ENCODE measurements at places on chromosomes 7 and 10.

DNA sequence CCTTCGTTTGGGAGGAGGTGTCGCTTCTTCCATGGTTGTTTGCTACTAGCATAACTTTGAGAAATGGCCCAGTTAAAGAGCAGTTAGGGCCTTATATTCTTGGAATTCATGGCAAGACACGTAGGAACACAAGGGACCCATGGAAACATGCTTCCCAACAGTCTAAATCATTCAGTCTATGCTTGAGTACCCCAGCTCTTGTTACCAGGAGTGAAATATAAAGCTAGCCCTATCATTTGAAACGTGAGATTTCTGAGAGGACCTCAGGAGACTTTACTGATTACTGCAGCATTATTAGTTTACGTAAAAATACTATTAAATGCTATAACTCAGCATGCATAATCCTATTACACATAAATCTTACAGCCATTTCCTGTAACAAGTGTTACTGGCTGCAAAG, 328.6 kb upstream of the CDC14C start:
- no peak for DNase-seq

GRCh38 chr10:10819206-10819856, 198.3 kb upstream of the CELF2 start:
- no peak for DNase-seq

GRCh38 chr10:9910446-9910845, 1107.2 kb upstream of the CELF2 start:
- no peak for DNase-seq

DNA sequence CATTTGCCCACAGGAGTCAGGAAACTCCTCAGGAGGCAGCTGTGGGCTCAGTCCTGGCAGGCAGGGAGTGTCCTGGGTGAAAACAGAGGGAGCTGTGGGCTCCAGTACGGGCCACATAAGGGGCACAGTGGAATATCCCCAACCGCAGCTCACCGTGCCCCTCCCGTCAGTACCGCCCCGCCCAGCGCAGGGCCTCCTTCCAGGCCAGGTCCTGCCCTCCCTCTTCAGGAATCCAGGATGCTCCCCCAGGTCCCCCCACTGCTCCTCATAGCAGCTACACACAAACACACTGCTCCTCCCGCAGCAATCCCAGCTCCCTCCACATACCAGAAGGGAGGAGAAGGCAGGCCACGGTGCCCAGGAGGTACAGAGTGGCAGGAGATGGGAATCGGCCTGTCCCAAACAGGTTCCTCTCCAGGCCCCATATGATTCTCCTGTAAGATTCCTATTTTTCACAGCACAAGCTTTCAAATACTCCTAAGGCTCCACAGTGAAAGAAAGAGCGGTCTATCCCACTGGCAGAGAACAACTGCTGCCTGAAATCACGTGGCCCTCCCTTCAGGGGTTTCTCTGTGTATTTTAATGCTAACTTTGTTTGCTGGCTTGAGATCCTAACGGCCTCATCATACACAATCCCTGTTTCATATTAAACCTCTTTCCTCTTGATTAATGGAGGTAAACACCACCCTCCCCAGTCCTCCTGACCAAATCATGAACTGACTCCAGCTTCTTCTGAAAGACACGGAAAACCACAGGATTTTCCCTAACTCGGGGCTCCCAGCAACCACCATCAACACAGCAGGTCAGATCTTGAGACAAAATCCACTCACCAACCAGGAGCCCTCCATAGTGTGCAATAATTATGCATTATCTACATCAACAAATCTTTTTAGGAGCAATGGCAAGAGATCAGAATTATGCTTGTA, 178.7 kb downstream of the TNS3 start:
- DNase-seq, result no peak

DNA sequence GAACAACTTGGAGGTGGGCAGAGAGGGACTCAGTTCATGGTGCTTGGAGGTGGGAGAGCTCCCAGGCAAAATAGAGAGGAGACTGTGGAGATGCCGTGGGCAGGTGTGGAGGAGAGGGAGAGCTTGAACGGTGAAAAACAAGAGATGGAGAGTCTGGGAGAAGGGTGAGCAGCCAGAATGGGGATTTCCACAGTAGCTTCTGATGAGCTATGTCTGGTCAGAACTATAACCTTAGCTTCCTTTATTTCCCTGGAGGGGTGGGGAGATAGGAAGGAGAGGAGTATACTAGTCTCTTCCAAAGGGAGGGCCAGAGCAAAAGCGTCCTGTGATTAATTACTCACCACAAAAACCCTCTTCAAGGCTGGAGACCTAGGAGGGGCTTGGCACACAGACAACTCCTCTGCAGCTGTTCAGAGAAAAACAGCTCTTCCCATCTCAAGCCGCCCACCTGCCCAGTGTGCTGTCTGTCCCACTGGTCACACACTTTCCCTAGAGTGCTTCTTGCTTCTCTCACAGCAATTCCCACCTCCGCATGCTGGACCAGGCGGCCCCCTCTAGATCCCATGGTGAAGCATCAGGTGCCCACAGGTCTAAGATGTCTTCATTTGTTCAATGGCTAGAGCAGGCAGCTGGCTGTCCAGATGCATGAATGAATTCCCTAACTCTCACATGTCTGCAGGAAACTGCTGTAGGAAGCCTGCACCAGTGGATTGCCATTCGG, 41.9 kb downstream of the TAS2R41 start:
- no peak for DNase-seq

DNA sequence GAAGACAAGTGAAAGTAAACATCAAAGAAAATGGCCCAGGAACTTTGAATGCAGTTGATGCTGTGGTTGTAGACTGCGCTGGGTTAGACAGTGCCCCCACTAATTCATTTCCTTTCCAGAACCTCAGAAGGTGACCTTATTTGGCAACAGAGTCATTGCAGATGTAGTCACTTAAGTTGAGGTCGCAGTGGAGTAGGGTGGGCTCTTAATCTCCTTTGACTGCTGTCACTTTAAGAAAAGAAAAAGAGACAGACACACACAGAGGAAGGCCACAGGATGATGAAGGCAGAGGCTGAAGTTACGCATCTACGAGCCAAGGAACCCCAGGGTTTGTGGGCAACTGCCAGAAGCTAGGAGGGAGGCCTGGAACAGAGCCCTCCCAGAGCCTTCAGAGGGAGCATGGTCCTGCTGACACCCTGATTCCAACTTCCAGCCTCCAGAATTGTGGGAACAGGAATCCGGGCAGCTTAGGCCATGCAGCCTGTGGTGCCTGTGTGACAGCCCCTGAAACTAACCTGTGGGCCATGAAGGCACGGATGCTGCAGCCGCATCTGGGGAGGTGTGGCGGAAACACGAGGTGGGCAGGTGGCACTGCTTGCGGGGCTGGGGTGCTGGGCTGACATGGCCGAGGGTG, 107.6 kb downstream of the PRKAG2 start:
- DNase-seq, result no peak

DNA sequence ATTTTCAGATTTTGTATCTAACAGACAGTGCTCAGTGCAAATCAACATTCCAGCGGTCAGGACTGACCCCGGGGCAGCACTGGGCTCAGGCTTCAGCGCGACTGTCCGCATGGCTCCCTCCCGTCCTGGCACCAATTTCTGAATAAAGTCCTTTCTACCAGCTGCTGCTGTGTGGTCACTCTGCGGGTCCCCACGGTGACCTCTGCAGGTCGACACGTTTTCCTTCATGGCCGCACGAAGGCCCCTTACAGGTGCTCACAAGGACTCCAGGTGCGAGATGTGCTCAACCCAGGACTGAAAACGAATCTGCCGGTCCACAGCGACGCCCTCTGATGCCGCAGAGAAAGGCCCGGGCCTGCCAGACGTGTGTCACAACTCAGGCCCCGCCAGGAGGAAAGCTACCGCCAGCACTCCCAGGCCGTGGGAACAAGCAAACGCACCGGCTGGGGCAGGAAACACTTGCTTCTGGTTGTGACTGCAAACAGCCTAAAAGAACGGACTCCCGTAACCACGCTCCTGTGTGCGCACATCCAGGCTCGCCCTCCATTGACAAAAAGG, 3.7 kb upstream of the UTF1 start:
- DNase-seq, result no peak

GRCh38 chr7:37265006-37265405, 183.7 kb downstream of the ELMO1 start:
- DNase-seq, result no peak

DNA sequence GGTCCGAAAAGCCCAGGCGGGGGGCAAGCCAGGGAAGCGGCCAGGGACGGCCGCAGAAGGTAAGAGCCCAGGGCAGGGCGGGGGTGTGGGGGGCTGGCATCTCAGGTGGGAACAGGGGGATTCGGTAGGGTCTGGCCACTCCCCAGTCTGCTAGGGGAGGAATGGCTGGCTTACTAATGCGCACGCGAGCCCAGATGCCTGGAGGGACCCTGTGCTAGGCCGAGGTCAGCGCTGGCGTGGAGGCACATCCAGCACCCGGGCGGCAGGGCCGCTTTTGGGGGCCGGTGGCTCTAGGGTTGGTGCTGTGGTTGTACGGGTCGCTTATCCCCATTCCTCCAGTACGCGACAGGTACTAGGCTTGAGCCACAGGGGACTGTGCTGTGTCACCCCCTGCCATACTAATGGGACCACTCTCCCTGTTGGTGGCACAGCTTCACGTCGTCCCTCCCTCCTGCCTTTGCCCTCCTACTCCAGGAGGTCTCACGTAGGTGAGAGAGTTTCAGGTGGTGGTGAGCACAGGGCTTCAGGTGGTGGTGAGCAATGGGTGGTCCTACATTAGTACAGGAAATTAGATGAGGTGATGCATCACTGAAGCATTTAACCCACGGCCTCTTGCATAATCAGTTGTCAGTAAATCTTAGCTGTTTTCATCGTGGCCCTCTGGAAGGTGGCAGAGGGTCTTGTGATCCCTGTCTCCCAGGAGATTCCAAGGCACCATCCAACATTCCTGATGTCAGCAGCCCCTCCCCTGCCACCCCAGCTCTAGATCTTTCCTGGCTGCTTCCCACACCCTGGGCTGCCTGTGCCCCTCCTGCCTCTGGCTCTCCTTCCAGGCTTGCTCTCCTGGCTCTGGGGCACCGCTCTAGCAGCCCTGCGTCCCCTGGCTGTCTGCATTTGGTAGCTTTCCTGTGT, 971 bp downstream of the AEBP1 start:
- DNase-seq, result no peak

- no peak for DNase-seq
Measured at GRCh38 chr10:132806561-132807003, 20.6 kb upstream of the NKX6-2 start.

DNA sequence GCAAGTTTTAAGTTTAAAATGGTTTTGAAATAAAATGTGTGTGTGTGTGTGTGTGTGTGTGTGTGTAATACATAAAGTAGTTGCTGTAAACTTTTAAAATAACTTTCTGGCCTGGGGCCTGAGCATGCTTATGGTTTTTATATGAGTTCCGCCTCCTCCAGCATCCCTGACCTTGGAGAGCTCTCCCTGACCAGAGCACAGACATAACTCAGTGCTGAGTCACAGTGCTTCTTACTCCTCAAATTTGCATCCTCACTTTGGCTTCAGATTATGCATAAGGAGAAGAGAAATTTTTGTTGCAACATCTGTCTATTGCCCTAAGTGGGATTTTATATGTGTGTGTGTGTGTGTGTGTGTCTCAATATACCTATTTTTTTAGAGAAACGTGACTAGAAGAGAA, 200.8 kb downstream of the ELMO1 start:
- DNase-seq, result no peak

DNA sequence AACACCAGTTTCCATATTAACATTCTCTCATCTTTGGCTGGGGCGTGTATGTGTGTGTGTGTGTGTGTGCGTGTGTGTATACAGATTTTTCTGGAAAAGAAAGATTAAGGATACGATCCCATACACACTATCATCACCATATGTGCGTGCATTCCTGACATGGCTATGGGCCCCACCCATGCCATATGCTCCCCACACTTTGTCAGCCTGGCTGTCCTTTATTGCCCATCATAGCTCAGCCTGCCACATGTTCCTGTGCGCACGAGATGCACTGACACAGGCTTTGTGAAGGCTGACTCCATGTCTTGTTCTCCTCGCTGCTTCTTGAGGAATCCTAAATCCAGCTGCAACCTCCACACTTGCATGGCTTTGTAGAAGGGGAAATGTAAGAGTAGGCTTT, 984.1 kb downstream of the LRMDA start:
- DNase-seq, result no peak

DNA sequence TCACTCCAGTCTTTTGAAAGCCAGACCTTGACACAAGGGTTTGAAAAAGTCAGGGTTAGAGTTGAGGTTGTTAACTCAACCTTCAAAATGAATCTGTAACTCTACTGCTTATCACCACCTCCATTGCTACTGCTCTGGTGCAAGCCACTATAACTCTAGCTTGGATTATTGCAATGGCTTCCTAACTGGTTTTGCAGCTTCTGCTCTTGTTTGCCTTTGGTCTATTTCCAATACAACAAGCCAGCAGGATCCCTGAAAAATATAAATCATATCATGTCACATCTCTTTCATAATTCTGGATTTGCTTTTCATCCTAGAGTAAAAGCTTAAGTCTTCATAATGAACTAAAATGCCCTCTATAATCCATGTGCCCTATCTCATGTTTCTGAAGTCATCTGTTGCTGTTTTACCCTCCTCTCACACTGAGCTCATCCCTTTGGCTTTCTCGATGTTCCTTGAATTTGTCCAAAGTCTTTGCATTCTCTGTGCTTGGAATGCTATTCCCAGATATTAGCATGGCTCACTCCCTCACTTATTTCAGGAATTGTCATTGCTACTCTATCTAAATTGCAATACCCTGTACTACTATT, 10.9 kb downstream of the TAS2R60 start:
- DNase-seq, result no peak

GRCh38 chr7:70711452-70711851, 420.5 kb upstream of the GALNT17 start:
- DNase-seq, result no peak

DNA sequence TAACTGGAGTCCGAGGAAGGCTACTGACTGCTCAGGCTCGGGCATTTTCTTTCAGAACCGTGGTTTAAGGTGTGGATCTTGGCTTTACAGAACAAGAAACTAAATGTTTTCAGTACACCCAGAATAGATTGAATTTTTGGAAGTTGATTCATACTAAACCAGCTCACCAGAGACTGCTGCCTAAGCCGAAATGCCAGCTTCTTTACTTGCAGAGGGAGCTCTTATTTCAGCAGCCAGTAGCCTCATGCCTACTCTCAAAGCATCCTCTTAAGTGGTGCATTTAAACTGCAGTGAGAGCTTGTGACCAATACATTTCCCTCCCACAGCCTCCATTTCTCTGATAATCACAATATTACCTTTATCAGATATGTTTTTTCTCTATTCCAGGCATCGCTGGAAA, 615.1 kb downstream of the SUGCT start:
- no peak for DNase-seq

- DNase-seq, result peak; percentile 51
Measured at GRCh38 chr7:129271500-129272355, 46.9 kb downstream of the AHCYL2 start.

DNA sequence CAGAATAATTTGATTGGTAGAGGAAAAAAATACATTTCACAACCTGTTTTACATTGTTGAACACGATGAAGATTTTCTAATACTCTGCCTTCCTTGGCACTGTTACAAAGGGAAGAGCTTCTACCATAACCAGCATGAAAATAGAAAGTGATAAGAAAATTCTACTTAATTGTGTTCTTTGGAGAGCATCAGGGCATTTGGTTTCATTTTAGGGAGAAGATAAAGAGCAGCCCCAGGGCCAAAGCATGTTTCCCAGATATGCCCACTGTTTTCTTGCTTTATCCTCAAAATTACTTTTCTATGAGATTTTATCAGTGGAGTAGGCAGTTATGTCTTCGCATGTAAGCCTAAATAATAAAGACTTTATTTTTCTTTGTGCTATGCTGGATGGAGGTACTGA, 9.5 kb downstream of the CHRM2 start:
- no peak for DNase-seq

GRCh38 chr7:50556247-50556991, 8.8 kb downstream of the DDC start:
- DNase-seq, result no peak
